ENCODE measurements at places on chromosomes 3 and 15. TPM values are rescaled to one million over a fixed set of nuclear protein-coding genes. Genes with fewer than 3 reads are reported as not detected.

The SLC28A1 gene
- total RNA-seq: not detected

The ATP8B4 gene
- 1.1 TPM for total RNA-seq

The CACNA1D gene
- 0.49 TPM for total RNA-seq

The CD200R1 gene
- 0.08 TPM for total RNA-seq

The GOLGA8H gene
- 2.8 TPM for total RNA-seq

The TRIM42 gene
- not detected for total RNA-seq

The MRAS gene
- total RNA-seq: 12.2 TPM

The ALG1L2 gene
- total RNA-seq: not detected

The RNU5B-1 gene
- not detected for total RNA-seq

The GLDN gene
- not detected for total RNA-seq

The KNG1 gene
- total RNA-seq: not detected

The HGD gene
- 17.6 TPM for total RNA-seq

All from A549 treated with RU486 at 1 μM for 4 hours (cell line).